ENCODE measurements at places on chromosomes 6 and 20.

GRCh38 chr6:166949528-166950442 lies 6.6 kb downstream of the RNASET2 start:
- DNase-seq, result no peak

DNA sequence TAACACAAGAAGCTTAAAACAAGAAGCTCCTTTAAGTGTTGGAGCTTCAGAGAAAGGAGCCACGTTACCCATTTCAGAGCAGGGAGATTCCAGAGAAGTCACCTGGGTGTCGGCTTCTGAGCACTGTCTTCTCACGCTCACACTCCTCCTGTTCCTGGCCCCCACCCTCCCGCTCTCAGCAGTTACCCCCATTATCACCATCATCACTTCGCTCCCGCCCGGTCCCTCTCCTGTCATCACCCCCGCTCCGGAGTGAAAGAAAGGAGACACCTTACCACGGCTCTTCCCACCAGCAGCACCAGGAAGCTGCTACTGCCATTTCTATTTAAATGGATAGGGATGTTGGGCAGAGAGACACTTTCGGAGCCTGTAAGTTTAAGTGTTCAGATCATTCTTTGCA lies 123.9 kb downstream of the GMPR start:
- DNase-seq, result no peak

DNA sequence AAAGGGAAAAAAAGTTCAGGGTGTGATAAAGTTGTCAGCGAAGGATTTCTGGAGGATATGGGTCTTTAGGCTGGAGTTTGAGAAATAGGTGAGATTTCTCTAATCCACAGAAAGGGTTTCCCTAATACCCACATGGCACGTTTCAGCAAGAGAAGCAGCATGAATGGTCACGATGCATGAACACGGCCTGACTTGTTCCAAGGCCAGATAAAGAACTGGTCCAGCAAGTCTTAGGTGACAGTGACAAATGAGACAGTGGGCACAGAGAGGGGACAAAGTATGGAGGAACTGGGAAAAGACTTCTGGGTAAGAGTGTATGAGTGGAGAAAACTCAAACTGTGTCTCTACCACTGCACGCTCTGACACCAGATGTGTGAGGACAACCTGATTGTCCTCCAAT lies 262.0 kb upstream of the FOXQ1 start:
- DNase-seq, result no peak

DNA sequence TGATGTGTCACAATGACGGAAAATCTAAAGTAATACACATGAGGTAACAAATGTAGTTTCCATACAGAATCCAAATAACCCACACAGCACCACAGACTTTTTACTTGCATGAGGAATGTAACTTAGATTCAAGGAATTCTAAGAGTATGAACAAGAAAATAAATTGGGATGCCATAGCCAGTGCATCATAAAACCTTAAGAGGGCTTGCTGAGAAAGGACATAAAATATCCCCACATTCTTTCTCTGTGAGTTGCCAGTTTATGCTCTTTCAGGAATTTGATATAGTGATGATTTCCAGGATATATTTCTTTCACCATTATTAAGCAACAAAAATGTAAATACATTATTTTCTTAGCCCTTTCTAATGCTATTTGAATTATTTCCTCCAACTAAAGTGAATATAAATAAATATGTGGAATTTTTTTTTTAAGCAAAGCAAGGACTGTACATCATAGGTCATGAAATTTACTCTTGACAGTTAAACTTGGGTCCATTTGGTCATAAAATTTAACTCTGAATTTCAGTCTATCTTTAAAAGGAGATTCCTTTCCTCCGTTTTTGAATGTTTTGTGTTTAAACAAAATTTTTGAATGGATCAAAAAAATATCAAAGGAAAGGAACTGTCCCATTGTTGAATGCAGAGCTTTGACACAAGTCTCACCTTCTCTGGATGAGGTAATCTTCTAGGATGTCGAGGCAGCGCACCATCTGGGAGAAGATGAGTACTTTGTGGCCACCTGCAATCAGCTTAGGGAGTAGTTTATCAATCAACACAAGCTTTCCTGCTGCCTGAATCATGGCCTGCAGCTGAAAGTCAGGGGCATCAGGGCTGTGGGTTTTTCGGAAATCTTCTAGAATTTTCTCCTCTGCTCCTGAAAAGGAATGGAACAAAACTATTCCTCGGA lies 116.3 kb upstream of the EMILIN3 start:
- no peak for DNase-seq

DNA sequence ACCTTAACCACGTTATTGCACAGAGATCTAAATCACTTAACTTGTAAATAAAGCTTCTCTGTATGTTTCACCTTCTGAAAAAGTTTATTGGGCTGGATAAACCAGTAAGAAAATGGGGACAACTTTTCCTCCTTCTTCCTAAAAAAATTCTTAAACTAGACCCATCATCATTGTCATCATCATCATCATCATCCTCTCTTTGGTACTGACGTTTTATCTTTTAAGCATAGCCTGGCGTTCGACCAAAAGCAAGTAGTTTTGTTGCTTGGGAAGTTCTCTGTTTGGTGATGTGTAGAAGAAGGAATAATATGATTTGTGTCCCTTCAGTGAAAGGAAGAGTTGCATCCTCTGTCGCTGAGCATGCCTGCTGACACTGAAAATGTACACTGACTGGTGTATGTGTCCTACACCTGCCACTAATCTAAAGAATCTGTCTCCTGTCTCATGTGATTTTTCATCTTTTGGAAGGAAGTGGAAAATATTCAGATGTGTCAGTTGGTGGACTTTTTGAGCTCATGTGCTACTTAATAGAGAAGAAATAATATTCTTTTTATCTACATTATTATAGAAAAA lies 2.5 kb downstream of the CLVS2 start:
- DNase-seq, result no peak

- DNase-seq, result no peak
Observed at GRCh38 chr6:30800871-30801270, 56.5 kb upstream of the IER3 start.

DNA sequence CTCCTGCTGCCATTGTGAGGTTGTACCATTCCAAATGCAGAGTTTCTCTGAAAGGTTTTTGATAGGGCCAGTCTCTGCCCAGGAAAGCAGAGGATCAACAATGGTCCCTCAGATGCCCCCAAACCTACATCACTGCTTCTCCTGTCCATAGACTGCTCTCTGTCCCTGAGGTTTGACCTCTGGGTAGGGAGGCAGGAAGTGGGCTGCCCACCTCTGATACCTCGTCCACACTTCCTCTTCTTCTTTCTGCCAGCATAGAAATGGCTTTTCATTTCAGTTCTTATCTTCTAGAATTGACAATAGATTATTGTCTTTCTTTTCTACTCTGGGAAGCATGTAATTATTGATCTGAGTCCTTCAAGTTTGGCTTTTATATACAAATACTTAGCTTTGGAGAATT lies 170.6 kb downstream of the TRMT11 start:
- DNase-seq, result no peak

Data from activated gamma-delta T cell (primary cell).